ENCODE measurements at places on chromosomes 2 and 18.

- no peak for DNase-seq
These were observed 3.0 kb upstream of the OSBPL1A start for GRCh38 chr18:24400587-24400986.

DNA sequence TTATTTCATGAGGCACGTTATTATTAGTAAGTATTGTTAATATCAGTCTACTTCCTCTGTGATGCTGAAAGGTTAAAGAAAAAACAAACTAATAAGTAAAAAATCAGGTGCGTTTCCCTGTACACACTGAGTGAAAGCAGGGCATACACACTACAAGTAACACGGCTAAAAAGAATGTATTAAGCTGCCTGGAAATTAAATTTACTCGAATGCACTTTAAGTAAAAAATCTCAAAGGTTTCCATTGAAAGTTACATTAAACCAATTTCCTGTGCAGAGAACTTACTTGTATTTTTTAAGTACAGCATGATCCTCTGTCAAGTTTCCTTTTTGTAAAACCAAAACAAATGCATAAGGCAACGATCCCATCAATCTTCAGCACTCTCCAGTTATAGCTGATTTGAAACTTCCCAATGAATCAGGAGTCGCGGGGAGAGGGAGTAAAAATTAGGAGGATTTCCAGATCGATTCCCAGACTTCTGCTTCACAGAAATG lies 633 bp downstream of the BCL2 start:
- DNase-seq = no peak

DNA sequence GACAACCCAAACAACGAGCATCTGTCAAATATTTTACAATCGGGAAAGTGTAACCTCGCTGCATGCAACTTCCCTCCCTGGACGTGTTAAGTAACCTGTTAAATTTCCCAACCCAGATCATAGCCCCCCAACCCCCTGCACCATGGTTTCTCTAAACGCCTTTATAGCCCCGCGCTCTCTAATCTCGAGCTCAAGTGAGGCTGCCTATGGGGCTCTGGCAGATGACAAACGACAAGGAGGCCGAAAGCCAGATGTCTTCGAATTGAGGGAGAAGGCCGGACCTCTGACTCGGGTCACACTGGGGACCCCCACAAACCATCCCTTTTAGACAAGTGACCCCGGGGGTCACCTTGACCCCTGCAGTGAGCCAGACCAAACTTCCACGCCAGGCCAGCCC lies 526 bp downstream of the COX7A2L start:
- no peak for DNase-seq

DNA sequence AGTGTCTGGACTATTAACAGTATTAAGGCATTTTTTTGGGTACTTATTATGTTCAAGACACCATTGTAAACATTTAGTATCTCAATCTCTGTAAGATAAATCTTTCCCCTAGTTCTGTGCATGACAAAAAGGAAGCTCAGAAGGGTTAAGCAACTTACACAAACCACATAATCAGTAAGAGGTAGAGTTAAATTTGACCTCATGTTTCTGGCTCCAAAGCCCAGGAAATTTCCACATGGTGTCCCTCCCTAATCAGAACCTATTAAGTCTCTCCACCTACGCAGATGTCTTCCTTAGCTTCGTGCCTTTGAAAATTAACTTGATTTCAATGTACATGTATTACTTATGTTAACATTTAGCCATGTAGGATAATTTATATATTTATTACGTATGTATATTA lies 2.0 kb downstream of the MFSD6 start:
- no peak for DNase-seq

DNA sequence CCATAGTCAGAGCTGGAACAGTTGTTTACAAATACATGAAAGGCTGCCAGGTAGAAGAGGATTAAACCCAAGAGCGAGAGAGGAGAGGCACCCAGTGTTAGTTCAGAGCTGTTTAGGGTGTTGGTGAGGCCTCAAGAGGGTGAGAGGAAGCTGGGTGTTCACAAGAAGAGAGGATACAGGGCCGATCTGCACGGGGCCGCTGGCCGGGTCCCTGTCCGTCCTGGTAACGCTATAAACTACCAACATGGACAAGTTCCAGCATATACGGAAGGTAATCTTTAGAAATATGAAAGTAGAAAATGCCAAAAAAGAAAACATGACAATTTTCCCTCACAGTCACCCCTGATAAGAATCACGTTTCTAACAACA lies 109.7 kb downstream of the TMEM18 start:
- DNase-seq = no peak

GRCh38 chr2:38613849-38614213 lies 11.1 kb upstream of the HNRNPLL start:
- DNase-seq = no peak

- DNase-seq = no peak
These were observed 33.1 kb upstream of the STON1 start for GRCh38 chr2:48496849-48497248.

DNA sequence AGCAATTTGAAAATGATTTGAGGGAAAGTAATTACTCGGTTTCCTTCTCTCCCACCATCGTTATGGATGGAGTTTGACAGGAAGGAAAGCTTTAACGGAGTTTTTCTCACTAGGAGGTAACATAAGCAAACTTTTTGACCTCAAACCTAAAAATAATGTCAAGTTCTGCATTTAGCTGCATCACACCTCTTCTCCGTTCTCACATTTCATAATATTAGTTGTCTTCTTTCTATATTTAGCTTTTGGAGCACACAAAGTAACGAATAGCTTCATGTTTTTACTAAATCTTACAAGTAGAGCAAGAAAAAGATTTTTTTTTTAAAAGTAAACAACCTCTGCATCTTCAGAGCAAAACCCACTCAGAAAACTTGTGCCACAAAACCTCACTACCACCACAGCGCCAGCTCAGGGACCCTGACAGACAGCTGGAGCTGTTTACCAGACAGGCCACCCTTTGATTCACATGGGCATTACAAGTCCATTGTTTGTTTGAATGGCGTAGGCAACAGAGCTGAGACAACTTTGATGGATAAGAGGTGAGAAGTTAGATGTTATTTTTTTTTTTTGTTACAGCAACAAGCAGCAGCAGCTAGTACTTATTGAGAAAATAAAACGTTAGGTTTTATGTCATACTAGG lies 21.9 kb upstream of the ICOS start:
- no peak for DNase-seq

DNA sequence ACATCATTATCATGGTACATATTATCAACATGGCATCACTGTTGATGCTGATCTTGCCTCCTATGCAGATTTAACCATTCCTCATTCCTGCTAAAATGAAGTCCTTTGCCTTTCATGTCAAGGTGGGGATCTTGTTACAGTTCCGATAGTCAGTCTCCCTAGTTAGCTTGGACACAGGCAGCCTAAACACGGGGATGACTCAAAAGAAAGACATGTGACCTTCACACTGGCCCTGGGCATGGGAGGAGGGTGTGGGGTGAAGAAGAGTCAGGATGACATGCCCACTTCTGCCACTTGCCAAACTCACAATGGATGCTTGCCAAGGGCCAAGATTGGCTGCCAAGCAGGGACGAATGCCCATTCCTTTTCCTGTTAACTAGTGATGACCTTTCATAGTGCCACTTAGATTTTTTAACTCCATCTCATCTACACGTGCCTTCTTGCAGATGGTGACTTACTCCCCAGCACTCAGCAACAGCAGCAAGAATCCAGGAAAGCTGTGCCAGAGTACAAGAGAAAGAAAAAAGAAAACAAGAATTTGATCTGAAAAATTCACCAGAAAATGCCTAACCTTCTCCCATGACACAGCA lies 13.9 kb upstream of the SLC1A4 start:
- DNase-seq = no peak

DNA sequence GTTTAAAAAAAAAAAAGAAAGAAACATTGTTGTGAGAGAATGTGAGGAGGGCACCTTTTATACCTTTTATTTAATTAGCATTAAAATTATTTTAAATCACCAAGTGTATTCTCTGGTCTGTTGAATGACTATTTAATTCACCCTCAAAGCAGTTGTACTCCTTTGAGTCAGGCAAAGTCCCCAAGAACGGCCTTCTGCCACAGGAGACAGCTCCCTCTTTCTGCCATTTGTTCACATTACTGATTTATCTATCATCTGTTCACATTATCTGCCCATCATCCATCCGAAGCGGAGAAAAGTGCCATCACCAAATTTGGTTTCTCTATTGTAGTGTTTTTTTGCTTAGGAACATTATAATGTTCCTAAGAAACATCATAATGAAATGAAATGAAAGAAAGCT lies 240.7 kb upstream of the DPP10 start:
- no peak for DNase-seq

- no peak for DNase-seq
These were observed 67.9 kb upstream of the ALPP start for GRCh38 chr2:232310696-232311095.

- no peak for DNase-seq
These were observed 37.4 kb downstream of the VAPA start for GRCh38 chr18:9951022-9951859.

DNA sequence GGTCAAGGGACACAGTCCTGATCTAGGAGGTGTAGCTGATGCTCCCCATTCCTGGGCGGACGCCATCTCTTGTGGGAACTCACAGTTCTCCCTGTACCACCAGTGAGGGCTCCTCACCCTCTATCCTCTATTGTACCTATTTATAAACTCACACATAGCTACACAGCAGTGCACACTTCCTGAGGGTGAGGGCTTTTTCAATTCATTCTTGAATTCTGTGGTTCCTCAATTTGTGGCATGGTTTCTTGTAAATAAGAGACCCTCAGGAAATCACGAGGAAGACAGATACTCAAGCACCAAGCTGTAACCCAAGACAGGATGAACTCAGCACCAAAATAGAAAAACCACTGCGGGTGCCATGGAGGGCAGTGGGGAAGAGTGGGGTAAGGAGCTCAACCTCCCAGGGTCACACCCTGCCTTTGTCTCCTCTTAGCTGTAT lies 245.9 kb upstream of the PXDN start:
- DNase-seq = no peak

DNA sequence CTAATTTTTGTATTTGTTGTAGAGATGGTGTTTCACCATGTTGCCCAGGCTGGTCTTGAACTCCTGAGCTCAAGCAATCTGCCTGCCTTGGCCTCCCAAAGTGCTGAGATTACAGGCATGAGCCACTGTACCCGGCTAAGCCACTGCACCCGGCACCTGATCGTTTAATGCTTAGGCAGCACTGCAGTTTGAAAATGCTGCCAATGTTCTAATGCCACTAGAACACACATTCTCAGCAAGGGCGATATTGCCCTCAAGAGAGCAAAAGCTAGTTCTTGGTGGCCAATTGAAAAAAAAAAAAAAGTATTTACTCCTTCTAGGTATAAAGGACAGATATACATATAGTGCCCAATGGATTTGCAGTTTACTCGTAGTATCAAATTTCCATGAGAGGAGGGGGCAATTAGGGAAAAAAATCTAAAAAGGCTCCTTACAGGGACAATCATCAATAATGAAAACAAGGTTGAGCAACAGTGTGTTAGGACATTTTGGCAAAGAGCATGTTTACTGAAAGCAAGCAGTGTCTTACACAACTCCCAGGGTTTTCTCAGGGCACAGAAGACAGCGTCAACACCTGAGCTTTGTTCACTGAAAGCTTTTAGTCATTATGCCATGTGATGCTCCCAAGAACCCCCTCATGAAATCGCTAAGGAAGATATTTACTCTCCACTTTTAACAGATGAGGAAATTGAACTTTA lies 199.9 kb upstream of the PKDCC start:
- DNase-seq = no peak

DNA sequence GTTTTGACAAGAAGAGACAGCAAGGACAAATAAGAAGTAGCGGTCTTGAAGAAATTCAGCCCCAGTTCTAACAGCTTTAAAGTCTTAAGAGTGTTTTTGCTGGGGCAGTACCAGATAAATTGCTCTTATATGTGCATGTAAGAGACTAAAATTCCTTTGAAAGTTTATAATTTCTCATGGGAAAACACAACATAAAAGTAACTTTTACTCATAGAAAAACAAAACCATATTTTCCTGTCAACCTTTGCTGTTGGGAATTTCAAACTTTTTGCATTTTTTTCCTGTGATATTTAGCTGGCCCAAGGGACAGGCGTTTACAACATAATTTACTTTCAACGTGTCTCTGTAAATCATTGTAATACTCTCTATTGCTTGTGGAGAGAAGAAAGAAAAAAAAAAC lies 767.8 kb upstream of the ZEB2 start:
- no peak for DNase-seq

- DNase-seq = no peak
These were observed 274.6 kb downstream of the LRATD1 start for GRCh38 chr2:14907014-14907612.

DNA sequence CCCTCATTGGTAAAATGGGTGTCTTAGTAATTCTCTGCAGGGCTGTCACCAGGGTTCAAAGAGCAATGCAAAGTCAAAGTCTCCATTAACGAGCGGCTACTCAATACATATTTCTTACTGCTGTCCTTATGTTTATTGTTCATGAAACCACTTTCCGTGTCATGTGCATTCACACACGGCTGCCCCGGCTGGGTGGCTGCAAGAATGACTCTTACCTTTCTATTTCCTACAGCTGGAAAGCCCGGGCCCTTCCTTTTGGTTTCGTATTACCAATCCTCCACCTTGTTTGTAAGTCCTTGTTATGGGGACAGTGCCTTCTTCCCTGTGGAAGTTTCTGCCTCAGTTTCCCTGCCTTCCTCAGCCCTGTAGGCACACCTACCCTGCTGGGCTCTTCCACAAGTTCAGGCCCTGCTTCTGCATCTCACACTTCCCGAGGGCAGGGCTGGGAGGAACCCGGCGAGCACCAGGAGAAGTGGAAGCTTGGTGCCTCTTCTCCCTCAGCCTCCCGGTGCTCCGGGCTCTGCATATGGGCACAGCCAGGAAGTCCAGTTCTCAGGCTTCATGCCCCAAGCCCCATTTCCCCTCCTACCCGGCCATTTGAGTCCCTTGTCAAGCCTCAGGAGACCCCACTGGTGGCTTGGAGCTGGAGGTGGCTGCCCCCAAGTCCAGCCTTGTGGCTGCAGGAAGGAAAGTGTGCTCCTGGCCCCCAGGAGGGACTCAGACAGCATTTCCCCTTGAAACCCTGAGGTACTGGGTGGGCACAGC lies 18.7 kb upstream of the ACKR3 start:
- no peak for DNase-seq

DNA sequence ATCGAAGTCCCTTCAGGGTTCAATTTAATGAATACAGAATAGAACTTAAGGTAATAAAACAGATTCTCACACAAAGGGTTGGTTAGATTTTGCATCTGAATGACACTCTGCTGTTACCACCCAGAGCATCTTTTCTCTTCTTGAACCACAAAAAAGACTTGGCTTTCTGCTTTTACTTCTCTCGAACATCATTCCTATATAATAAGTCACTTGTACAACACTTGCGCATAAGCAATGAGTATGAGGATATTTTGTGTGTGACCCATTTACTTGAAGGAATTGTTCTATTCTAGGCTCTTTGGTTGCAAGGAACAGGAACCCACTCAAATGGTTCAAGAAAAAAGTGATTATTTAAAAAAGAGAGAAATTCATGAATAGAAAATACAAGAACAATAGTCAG lies 126.2 kb downstream of the NUP35 start:
- DNase-seq = no peak

- no peak for DNase-seq
These were observed 436.4 kb downstream of the FBXO15 start for GRCh38 chr18:73711256-73711655.

- DNase-seq = no peak
These were observed 341.6 kb downstream of the FBXO15 start for GRCh38 chr18:73805991-73806390.
